ENCODE measurements at places on chromosomes 5 and 9. TPM values are rescaled to one million over a fixed set of nuclear protein-coding genes. Genes with fewer than 3 reads are reported as not detected.

GRCh38 chr9:123268199-123268464 lies 254 bp downstream of the STRBP start:
- H3K36me3 ChIP-seq, result no peaks in the 10 kb centered on the region
- peak; percentile 22 for DNase-seq
- H3K4me1 ChIP-seq, result no peaks in the 10 kb centered on the region
- no peaks in the 10 kb centered on the region for H3K27me3 ChIP-seq

DNA sequence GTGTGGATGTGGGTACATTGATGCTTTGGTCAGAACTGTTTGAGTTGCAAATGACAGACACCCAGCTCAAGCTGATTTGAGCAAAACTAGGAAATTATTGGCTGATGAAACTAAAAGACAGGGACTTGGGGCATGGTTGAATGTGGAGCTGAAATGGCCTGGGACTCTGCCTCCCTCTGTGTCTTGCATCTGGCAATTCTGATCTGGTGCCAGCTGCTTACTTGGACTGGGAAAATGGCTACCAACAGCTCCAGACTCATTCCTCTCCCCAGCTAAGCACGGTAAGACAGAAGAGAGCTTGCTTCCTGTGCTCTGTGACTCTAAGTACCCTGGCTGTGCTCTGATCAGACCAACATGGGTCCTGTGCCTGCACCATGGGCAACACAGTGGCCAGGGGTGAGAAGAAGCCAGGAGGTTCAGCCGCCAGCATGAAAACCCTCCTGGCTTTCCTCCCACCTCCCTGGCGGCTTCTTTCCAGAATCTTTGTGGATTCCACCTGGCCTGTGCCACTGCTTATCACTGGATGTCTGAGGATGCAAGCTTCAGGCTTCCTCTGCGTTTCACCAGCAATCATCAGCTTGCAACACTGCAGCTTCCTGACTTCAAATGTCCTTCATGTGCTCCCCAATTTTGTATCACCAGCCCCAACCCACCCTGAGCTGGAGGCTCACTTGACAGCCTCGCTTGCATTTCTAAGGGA lies 44.1 kb downstream of the C5orf15 start:
- H3K4me3 ChIP-seq, result no peak overlapping the region
- no peak overlapping the region for H3K27ac ChIP-seq
- H3K4me1 ChIP-seq, result no peaks in the 10 kb centered on the region
- no peaks in the 10 kb centered on the region for H3K36me3 ChIP-seq
- no peaks in the 10 kb centered on the region for H3K27me3 ChIP-seq

IL3 gene
- total RNA-seq, result not detected

GARIN3 gene
- not detected for total RNA-seq

DNA sequence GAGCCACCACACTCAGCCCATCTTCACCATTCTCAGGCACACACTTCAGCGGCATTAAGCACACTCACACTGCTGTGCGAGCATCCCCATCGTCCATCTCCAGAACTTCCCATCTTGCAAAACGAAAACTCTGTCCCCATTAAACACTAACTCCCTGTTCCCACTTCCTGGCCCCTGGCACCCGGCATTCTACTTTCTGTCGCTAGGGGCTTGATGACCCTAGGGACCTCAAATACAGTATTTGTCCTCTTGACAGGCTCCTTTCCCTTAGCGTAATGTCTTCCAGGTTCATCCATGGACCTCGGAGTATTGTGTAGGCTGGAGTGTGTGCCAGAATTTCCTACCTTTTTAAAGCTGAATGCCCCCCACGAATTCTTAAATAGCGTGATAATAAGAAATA lies 14.7 kb upstream of the UBAC1 start:
- H3K4me1 ChIP-seq, result no peaks in the 10 kb centered on the region
- H3K27ac ChIP-seq, result no peak overlapping the region
- no peaks in the 10 kb centered on the region for H3K27me3 ChIP-seq
- H3K4me3 ChIP-seq, result no peak overlapping the region
- DNase-seq, result no peak

ZNF474 gene
- total RNA-seq, result not detected

GDA gene
- 14.0 TPM for total RNA-seq

GRCh38 chr5:113675166-113675565 lies 161.7 kb downstream of the YTHDC2 start:
- H3K4me1 ChIP-seq, result no peaks in the 10 kb centered on the region
- no peaks in the 10 kb centered on the region for H3K27me3 ChIP-seq
- H3K36me3 ChIP-seq, result no peaks in the 10 kb centered on the region

KIF4B gene
- total RNA-seq, result not detected

Measured in Peyer's patch (tissue), 4 donors.